ENCODE measurements at places on chromosomes 5 and 9.

DNA sequence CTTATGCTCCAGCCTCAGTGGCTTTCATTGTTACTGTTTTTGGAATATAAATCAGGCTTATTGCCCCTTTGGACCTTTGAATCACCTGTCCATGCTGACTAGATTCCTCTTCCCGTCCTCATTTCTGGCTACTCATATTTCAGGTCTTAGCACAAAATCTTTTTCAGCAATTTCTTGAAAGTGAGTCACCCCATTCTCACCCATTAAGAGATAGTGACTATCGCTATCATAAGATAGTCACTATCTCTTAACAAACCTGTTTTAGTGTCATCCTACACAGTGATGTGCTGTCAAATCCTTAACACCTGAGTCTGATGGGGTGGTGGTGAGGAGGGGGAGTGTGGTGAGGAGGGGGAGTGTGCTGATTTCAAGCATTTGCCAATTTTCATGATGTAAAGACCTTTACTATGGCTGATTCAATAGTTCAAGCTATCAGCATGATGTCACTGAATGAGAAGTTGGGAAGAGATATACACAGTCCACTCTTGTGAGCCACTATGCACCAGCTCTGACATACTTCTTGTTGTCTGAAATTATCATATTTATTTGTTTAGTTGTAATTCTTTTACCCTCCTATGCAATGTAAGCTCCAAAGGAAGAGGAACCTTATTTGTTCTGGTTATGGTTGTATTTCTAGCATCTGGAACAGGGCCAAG, 95.3 kb downstream of the GRIA1 start:
- DNase-seq, result no peak

GRCh38 chr5:93884254-93884653, 142.9 kb upstream of the POU5F2 start:
- no peak for DNase-seq

DNA sequence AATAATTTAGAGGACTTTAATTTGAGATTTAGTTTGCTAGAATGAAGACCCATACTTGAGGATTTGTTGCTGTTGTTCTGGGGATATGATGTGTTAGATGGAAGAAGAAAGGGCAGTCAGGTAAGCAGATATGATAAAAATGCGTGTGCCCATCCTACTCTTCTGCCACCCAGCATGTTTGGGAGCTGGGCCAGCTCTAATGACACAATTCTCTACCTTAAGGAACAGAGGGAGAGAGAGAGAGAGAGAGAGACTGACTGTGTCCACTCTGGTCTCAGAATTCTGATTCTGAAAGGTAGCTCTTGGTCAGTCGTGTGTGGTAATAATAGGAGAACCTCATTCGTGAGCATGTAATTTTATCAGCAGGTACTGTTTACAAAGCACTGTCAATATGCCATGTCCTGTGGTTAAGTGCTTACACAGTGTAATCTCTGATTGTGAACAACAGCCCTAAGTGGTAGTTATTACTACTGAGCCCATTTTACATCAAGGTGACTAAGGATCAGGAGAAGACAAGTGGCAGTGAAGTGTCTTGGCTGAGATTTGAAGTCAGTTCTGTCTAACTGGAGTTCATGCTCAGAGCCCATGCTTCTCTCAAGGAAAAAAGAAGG, 307.4 kb upstream of the SEMA6A start:
- DNase-seq, result no peak

DNA sequence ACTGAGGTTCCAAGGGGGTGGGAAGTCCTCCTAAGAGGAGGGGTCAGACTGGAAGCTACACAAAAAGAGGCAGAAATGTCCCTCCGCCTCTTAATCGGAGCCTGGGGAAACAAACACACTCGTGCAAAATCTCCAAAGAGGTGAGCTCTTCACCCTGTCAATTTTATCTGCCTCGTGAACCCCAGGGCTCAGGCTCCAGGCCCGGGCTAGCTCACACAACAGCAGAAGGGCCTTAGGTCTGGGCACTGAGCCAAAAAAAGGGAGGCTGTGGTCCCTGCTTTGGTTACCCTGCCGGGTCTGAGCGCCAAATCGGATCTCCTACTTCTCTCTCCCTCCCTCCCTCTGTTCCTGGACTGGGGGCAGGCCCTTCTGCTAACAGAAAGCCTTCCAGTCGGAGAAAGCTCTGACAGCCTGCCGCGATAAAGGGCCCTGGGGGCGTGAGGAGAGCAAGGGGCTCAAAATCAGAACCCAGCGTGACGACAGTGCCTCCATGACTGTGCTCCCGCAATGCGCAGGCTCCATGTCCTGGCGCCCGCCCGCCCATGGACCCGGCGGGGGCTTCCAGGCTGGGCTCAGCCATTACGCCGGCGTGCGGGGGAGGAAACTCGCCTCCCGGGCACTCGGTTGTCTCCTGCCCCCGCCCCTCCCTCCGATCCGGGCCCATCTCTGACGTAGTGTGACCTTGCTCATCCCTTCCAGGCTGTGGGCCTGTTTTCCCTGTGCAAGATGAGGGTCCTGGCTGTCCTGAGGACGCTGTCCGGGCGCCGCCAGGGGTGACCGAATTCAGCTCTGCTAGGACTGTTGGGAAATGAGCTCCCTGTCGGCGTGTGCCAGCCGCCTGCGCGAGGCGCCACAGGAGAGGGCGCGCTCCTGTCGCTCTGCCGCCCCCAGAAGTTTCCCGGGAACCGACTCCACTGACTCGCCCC, 865 bp upstream of the SLC22A4 start:
- DNase-seq, result peak; percentile 90

- no peak for DNase-seq
Observed at GRCh38 chr5:174300941-174301761, 255.6 kb downstream of the NSG2 start.

GRCh38 chr9:124844291-124844690, 9.0 kb upstream of the WDR38 start:
- DNase-seq, result no peak

GRCh38 chr9:97944612-97945011, 6.6 kb upstream of the HEMGN start:
- DNase-seq, result no peak

DNA sequence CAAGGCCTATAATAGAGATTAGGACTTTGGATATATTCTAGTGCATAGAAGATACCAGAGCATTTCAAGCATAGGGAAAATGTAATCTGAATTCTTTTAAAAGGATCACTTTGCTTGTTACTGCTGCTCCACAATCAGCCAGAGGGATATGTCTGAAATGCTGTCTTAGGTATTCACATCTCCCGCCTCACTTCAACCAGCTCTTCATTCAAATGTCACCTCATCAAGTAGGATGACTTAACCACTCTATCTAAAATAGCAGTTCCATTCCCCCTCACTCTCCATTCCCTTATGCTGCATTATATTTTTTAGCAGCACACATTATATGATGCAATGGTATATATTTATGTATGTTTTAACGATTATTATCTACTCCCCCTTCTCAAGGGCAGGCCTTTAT, 500.3 kb upstream of the GRIA1 start:
- no peak for DNase-seq

DNA sequence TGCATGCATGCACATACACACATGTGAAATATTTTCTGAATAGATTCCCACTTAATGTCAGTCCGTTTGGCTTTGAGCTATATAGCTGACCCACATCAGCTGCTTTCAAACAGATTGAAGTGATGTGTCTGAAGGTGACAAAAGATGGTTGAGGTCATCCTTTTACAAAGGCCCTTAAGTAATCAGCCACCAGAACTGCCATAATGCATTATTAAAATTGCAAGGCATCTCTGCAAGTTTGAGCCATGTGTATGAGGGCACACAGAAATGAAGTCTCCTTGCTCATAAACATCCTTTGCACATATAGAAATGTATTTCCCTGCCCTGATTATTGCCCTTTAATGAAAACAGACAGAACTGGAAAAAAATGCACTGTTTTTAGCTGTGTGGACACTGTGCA, 1043.0 kb upstream of the C9orf72 start:
- no peak for DNase-seq

DNA sequence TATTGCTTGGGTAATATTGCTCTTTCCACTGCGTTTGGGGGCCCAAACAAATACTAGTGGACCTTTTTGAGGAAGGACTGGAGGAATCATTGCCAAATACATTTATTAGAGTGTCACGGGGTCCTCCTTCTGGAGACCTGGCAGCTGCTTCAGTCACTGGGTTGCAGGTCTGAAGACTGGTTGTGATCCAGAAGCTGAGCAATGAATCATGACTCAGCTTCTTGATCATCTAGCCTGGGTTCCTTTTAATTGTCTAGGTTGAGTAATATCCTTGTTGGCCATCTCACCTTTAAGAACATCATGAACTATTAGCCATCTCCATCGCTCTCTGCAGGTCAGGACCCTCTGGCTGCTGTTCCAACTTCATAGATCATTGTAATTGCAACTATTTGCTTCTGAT, 15.4 kb upstream of the UBAP1 start:
- peak; percentile 64 for DNase-seq

DNA sequence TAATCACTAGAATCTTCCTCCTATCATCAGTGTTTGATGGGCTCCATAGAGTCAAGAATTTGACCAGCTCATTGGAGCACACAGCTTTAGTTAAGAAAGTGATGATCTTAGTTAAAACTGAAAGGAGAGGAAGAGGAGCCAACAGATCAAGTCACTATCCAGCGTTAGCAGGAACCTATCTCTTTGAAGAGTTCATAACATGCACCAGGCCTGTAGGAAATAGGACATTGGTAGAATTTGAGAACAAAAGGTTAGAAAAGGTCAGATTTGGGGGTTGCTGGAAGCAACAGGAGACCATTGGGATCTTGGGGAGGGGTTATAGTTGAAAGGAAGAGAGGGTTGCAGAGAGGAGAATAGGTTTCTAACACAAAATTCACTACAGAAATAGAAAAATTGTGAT, 11.4 kb upstream of the ADRA1B start:
- no peak for DNase-seq

DNA sequence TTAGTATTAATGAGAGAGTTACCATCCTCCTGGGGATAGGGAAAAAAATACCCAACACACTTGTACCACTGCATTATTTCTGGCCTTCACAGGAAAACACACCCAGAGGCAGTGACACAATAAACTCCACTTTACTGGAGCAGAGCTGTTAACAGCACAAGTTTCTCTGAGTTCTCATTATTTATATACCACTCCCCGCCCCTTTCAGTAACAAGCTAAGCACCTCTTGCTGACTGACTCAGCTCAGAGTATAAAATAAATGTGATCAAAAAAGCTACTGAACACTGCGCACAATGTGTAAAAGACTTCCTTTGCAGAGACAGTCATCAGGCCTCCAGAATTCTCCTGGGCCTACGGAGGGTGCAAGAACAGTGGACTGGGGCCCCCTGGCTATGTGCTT, 21.6 kb downstream of the KLF9 start:
- no peak for DNase-seq

GRCh38 chr5:159083548-159084452, 15.9 kb downstream of the EBF1 start:
- no peak for DNase-seq

GRCh38 chr5:74055486-74056106, 429.6 kb downstream of the ARHGEF28 start:
- no peak for DNase-seq

DNA sequence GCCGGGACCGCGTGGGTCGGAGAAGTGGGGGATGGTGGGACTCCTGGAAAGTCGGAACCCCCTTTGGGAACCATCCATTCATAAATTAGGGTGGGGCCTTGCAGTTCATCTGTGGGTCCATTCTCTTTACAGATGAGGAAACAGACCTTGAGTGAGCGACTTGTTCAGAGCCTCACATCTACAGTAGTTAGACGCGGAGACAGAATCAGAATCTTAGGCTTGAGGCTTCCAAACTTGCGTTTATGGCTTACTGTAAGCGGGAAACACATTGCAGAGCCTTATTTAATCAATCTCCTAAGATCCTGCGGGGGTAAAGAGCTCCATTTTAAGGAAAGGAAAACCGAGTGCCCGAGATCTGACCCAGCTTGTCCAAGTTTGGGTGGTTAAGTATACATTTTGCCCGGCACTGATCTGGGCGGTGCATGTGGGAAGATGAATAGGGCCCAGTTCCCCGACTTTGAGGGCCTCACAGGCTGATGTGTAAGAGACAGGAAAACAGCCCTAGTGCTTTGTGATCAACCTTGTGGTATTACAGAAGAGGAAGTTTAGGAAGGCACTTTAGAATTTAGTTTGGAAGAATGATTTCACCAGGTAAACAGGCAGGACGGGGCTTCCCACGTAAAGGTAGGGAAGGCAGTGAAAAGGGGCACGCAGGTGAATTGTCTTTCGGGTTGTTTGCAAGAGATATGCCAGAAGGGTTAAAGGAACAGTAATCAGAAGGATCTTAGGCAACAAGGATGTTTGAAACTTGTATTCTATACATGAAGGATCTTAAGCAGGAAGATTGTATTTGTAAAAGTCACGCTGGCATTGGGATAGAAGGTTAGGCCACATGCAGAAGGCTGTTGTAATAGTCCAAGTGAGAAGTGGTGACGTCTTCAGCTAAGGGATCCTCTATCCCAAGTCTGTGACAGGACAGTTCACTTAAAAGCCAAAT, 744 bp downstream of the TARS1 start:
- DNase-seq, result peak; percentile 79

GRCh38 chr9:8388132-8388531, 588.6 kb upstream of the DMAC1 start:
- no peak for DNase-seq

GRCh38 chr5:145689235-145689634, 145.9 kb downstream of the PRELID2 start:
- DNase-seq, result no peak

- DNase-seq, result no peak
Observed at GRCh38 chr9:87567571-87567970, 69.9 kb downstream of the DAPK1 start.

GRCh38 chr9:113222482-113222841, 1.1 kb downstream of the SLC31A1 start:
- DNase-seq, result peak; percentile 59

Measured in choroid plexus epithelial cell (primary cell).